ENCODE measurements at places on chromosomes 7 and 10.

DNA sequence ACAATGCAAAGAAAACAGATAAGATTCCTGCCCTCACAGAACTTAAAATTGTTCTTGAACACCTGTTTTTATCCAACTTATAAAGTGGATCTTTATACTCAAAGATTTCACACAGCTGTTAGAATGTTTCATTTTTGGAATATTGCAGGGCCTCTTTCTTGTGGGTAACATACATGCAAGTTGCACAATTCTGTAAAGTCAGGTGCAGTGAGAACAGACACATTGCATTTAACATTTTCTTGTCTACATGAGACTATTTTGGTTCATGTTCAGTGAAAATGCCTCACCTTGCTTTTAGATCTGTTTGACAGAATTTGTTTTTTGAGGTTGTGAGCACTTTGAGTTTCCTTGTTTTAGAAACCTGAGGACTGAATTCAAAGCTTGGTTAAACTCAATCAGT lies 707.8 kb downstream of the SUGCT start:
- DNase-seq, result no peak

DNA sequence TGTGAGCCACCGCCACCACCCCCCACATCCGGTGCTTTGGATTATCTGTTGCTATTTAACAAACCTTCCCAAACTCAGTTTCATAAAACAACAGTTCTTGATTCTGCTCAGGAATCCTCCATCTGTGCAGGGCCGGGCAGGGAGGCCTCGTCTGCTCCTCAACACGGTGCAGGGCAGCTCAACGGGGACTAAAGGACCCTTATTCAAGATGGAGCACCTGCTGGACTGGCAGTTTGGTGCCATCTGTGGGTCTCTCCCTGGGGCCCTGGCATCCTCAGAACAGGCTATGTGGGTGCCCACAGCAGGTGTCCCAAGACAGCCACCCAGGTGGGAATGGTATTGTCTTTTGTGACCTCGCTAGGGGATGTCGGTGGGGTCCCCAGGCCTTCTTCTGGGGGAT lies 31.0 kb upstream of the ELFN1 start:
- no peak for DNase-seq

DNA sequence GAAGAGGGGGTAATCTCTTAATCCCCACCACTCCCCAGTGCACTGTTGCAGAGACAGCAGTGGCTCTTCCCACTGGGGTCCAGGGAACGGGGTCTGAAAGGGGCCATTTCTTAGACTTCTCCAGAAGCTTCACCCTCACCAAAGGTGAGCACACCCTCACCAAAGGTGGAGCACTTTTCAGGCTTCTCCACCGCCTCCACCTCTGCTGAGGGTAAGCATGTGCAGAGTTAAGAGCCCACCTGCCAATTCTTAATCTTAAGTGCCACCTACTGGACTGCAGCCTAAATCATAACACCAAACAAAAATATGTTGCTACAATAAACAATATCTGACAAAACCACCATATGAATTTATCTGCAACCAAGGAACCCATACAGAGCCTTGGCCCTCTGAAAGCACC lies 27.0 kb downstream of the SNX13 start:
- DNase-seq, result no peak

- no peak for DNase-seq
Measured at GRCh38 chr7:107164092-107164491, 4.7 kb upstream of the HBP1 start.

DNA sequence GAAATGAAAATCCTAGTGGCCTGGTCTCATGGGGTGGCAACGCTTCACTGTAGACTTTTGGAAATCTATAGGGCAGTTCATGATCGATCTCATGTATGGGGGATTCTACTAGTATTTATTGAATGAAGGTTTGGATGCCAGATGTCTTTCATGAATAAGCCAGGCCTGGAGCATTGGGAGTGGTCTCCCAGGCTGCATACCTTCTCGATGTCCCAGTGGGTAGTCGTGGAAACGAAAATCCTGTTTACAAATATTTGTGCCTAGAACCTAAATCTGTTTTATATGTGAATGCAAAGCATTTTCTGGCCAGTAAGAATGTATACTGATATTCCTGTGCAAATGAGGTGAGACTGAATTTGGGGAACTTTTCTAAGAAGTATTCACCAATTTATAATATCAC lies 105.0 kb upstream of the C1QL3 start:
- no peak for DNase-seq

- DNase-seq, result no peak
Measured at GRCh38 chr7:159195946-159196345, 51.3 kb upstream of the VIPR2 start.

DNA sequence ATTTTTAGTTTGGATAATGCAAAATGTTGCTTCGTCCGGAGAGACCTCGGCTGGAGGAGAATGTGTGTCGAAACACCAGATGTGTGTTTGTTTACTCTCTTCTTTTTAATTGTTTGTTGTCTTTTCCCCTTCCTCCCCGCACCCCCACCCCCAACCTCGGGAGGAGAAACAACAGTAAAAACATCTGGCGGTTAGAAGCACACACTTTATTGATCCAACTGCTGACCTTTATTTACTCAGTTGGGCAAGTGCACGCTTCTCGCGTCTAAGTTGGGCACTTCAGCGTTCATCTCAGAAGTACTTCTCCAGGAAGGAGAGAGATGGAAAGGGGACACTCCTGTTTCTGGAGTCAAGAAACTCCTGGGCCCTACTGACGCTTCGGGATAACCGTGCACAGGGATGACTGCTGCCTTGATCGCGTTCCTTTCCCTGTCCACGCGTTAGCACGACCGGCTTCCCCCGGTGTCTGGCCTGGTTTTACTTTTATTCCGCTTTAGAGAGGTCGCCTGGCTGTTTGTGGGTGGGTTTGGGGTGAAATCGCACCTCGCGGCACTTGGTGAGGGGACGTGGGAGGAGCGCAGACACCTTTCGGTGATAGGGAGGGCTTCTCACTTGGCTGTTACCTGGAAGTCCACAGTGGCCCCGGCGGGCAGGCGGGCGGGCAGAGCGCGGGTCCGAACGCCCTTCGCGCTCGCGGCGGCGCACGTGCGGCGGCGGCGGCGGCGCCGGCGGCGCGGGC lies 168.3 kb upstream of the PPP1R3A start:
- DNase-seq, result peak; percentile 40

DNA sequence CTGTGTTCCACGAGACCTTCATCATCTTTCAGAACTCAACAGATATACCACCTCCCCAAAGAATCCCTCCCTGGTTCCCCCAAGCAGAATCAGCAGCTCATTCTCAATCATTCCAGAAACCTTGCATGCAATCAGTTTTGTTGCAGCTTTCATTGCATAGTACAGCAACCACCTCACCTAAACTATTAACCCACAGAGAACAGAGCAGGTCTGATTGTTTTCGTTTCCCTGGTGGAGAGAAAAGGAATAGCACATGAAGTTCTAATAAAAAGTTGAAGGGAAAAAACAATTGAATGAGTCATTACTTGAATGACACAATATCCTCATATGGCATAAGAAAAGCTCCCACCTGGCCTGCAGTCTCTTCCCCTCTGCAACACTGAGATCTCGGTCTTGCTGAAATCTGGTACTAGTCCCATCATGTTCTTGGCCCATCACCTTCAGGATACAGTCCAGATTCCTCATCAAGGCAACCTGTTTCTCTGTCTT lies 147.1 kb upstream of the GDF10 start:
- no peak for DNase-seq

GRCh38 chr7:80607136-80607535 lies 31.3 kb upstream of the CD36 start:
- DNase-seq, result no peak

- no peak for DNase-seq
Measured at GRCh38 chr7:128947854-128948253, 10.1 kb downstream of the IRF5 start.

- DNase-seq, result no peak
Measured at GRCh38 chr7:54811846-54812254, 52.8 kb upstream of the SEC61G start.

GRCh38 chr10:86285136-86285790 lies 81.3 kb downstream of the GRID1 start:
- peak; percentile 94 for DNase-seq

GRCh38 chr7:130886438-130887135 lies 152.6 kb upstream of the KLF14 start:
- no peak for DNase-seq

GRCh38 chr10:73874267-73875138 lies at the start of gene CAMK2G:
Gene CAMK2G, minus strand, starts transcription at chr10:73874555. Its CDS starts 94 bp downstream, at chr10:73874461.
- peak; percentile 83 for DNase-seq

DNA sequence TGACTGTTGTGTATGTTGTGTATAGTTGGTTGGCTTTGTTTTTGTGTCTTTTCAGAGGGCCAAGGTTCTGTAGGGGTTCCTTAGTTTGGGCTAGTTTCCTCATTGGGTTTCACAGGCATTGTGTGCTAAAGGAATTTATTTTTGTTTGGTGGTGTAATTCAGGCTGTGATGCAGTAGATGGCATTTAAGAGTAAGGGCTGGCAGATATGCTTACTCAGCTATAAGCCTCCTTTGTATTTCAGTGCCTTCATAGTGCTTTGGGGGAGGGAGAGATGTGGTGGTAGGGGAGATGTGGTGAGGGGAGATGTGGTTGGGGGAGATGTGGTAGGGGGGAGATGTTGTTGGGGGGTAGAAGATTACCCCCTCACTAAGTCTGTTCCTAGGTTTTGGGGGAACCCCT lies 91.7 kb downstream of the SLC25A40 start:
- no peak for DNase-seq

All from NCI-H146 (cell line).